SJCRH30 (cell line): ENCODE measurements at places on chromosomes 2 and 18. TPM values are rescaled to one million over a fixed set of nuclear protein-coding genes. Genes with fewer than 3 reads are reported as not detected.

C2orf78 gene
- not detected in 2 replicates for total RNA-seq

ZNF521 gene
- 17.6 and 20.3 TPM in 2 replicates for total RNA-seq

EVA1A gene
- not detected in 2 replicates for total RNA-seq

NAT8 gene
- not detected in 2 replicates for total RNA-seq

FKBP1B gene
- 41.8 and 47.2 TPM in 2 replicates for total RNA-seq

COX7A2L gene
- total RNA-seq = 306 and 322 TPM in 2 replicates

UNC80 gene
- 6.0 and 7.2 TPM in 2 replicates for total RNA-seq

STK36 gene
- 11.2 and 14.9 TPM in 2 replicates for total RNA-seq

HRH4 gene
- total RNA-seq = not detected in 2 replicates

HOXD10 gene
- 1.3 and 2.2 TPM in 2 replicates for total RNA-seq

SEPTIN2 gene
- total RNA-seq = 589 and 661 TPM in 2 replicates

CHRNG gene
- total RNA-seq = 25.2 and 36.6 TPM in 2 replicates

CYRIA gene
- 18.3 and 22.2 TPM in 2 replicates for total RNA-seq

GAD1 gene
- 10.4 and 10.9 TPM in 2 replicates for total RNA-seq

KLHL41 gene
- total RNA-seq = 21.1 and 26.1 TPM in 2 replicates
